ENCODE measurements at places on chromosomes 3 and 15.

DNA sequence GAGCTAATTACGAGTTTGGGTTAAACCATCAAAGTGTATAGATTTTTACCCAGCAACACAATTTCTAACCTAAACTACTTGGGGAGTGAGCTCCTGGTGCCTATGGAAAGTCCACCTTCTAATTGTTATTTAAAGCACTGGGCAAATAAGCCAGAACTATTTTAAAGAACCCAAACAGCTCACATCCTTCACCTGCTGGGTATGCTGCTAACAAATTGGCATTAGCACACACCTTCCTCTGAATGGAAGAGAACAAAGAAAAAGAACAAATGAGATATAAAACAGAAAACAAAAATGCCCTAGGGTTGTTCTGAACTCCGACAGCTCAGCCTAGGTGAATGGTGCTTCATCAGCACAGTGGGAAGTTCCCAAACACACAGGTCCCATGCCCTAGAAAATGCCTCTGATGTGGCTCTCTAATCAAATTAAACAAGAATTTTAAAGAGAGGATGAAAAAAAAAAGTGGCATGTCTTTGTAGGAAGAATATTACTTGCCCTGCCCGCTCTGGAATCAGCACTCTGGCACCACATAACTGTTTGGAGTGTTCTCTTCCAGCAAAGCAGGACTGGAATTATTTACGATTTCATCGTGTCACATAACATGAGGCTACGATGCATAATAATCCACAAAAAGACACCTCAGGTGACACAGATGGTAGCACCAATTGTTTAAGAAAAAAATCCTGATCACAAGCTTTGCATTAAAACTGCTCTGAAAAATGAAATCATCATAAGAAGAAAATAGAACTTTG, 334.4 kb downstream of the GBE1 start:
- DNase-seq, result no peak

DNA sequence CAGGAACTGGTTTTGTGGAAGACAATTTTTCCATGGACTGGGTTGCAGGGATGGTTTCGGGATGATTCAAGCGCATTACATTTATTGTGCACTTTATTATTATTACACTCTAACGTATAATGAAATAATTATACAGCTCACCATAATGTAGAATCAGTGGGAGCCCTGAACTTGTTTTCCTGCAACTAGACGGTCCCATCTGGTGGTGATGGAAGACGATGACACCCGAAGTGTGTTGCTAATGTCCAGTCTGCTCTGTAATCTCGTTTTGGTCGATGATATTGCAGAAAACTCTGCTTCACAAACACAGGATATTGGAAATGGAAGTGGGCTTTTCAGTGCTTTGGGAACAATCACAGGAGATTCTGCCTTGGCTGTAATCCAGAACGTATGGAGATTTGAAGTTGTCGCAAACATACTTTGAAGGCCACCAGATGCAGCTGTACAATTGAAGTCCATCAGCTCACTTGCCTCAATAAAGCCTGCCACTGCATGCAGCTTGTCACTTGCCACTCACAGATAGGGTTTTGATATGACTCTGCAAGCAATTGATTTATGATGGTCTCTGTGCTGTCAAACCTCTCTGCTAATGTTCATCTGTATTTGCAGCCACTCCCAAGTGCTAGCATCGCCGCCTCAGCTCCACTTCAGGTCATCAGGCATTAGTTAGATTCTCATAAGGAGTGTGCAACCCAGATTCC, 141.7 kb downstream of the TJP1 start:
- DNase-seq, result no peak

DNA sequence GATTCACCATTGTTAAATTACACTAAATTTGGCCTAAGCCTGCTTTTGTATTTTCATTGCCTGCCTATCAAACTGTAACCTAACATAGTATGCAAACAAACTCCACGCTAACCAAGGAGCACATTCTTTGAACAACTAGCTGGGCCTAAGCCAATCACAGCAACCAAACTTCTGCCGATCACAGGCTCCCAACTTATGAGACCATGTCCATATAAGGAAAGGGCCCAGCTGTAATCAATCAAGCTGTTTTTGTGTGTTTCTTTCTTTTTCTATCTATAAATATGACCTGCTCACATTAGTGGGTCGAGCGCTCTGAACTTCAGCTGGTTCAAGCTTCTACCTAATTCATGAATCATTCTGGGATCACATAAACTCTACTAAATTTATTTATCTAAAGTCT, 473.6 kb downstream of the SI start:
- no peak for DNase-seq

GRCh38 chr3:16392717-16393116, 120.8 kb downstream of the RFTN1 start:
- DNase-seq, result no peak
